ENCODE measurements at places on chromosomes 4 and X.

DNA sequence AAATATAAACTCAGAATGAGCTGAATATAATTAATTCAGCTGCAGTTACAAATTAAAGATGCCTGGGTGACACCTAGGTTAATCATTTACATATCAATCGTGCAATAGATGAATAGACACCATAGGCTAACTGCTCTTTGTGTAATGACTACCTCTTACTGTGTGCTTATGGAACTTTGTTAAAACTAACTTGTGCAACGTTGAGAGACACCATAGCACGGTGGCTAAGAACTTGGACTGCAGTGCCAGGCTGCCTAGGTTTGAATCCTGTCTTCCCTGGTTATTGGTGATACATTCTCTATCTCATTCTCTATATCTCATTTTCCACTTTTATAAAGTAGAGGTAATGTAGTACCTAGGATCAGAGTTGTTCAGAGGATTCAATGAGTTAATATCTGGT, 46.9 kb downstream of the SMAD1 start:
- DNase-seq: no peak

DNA sequence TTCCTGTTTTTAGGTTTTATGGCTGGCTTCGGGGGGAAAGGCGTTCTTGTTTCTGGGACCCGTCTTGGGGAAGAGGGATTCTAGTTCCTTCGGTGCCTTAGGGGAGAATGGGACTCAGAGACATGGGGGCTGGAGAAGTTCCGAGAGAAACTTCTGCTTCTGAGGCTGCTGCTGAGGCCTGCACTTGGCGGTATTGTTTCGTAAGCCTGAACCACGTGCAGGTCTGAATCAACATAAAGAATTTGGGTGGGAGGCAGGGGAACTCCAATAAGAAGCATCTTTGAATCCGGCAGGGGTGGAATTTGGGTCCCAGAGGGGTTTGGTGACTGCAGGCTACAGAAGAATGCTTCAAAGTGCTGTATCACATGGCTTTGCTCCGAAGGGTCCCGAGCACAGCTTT, 15.1 kb downstream of the XG start:
- DNase-seq: no peak

DNA sequence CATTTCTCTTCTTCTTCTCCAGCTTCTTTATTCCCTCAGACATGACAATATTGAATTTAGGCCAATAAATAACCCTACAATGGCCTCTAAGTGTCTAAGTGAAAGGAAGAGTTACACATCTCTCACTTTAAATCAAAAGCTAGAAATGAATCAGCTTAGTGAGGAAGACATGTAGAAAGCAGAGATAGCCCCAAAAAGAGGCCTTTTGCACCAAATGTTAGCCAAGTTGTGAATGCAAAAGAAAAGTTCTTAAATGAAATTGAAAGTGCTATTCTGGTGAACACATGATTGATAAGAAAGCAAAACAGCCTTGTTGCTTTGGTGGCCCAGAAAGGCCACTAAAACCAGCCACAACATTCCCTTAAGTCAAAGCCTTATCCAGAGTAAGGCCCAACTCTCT, 146.2 kb upstream of the HHIP start:
- DNase-seq: no peak

DNA sequence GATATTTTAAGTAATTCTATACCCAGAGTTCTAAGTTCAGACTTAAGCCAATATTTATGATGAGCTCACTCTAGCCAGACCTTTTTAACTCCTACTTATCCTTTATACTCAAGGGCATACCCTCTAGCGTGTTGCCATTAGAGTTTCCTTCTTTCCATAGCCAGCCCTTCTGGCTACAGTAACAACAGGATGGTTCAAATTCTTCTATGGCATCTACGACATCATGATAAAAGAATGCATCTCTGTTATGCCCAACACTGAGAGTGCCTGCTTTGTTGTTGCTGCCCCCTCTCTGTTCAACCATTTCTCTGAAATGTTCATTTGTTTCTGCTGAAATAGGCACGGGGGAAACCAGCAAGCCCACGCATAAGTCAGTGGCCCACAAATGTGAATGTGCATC, 104.5 kb downstream of the UBE2NL start:
- no peak for DNase-seq
